ENCODE measurements at places on chromosomes 3 and 15. TPM values are rescaled to one million over a fixed set of nuclear protein-coding genes. Genes with fewer than 3 reads are reported as not detected.

CDHR4 gene
- not detected for total RNA-seq

SKOR1 gene
- total RNA-seq = 0.10 TPM

- no peak for DNase-seq
Observed at GRCh38 chr3:119359476-119360326, 65.5 kb downstream of the ARHGAP31 start.

DNA sequence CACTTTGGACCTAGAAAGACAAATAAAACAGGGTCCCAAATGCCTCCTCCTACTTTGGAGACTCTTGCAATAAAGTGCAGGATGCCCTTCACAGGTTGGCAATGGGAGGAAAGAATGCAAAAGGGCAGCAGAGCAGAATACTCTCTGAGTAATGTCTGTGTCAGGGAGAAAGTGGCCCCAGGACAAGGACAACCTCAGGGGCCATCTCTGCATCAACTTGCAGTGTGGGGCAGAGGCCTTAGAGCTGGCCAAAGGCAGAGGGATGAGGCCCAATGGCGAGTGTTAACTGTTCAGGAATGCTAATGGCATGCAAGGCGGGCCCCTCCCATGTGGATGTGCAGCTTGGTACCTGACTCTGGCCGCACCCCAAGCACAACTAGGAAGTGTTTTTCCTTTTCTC, 8.4 kb downstream of the UPK1B start:
- DNase-seq = no peak

- no peak for DNase-seq
Observed at GRCh38 chr15:89174476-89174875, 46.9 kb downstream of the RLBP1 start.

DNA sequence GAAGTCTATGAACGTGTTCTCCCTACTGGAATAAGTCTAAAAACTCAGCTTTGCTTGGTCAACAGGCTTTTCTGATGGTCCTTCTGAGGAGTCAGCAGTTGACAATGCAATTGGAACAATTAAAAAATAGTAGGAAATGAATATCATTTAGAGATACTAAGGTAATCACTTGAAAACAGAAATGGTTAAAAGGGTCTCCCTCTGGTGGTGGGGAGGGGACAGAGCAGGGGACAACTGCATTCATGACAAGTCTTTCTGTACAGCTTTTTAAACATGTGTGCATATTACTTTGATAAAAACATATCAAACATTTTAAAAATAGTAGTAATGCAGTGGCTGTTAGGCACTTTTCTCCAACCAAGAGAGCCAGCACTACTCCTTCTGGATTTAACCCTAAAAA, 119.9 kb upstream of the FHIT start:
- peak; percentile 10 for DNase-seq

SLC6A11 gene
- total RNA-seq = 34.5 TPM

GRCh38 chr3:10716964-10717363, 99.1 kb upstream of the SLC6A11 start:
- no peak for DNase-seq

TRIM42 gene
- not detected for total RNA-seq

ITIH1 gene
- 12.3 TPM for total RNA-seq

GRCh38 chr3:156605686-156606605, 51.0 kb upstream of the SSR3 start:
- no peak for DNase-seq

RASGRP1 gene
- total RNA-seq = not detected

- peak; percentile 14 for DNase-seq
Observed at GRCh38 chr3:47910777-47911440, 105.3 kb downstream of the MAP4 start.

MYLK gene
- 34.9 TPM for total RNA-seq

DNA sequence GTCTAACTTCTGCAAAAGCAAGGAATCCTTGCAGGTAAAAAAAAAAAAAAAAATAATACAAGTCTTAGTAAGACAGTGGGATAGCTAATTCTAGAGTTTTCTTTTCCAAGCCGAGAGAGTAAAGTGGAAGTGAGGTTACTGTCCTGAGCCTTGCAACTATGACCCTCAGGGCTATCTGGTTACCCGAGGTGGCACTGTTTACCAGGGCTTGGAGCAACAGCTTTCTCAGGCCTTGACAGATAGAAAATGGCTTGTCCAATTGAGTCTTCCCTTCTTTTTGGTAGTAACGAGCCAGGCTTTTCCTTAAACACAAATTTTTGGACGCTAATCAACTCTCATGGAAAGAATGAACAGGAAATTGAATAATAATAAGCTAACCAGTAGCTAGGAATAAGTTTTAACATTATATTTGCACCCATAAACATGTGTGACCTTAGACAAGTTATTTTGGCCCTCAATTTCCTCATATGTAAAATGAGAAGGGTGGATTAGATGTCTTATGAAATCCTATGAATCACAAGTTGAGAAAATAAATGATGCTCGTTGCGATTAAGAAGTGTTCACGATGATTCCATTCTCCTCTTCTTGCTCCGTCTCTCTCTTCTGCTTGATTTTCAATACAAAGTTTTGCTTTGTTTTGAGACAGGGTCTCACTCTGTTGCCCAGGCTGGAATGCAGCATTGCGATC, 236.9 kb upstream of the KBTBD8 start:
- DNase-seq = no peak

- no peak for DNase-seq
Observed at GRCh38 chr15:90031231-90031791, 30.2 kb downstream of the ZNF710 start.

DNA sequence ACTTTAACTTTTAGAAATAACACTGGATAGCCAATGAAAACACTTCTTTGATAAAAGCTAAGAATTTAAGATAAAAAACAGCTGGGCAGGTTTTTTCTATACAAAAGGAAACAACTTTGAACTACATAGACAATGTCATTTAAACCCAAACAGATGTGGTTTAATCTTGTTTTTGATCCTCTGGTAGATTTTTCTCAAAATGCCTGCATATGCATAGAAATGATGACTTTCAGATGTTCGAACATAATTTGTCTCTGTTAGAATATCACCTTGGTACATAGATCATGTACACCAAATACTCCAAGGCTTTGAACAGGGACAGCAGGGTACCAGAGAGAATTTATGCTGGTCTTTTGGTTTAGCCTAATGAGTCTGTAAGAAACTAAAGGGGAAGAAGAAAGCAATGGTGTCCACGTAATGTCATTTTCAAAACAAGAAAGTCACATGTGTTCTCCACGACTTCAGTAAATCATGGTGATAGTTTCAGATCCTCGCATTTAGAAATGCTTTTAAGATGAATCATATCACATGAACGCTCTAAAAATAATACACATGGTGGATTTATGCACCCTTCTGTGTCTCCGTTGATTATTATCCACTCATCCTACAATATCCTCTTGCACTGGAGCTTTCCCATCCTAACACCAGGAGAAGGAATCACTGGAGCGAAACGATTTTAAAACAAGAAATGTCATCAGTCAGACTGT, 160.1 kb upstream of the PDZRN3 start:
- DNase-seq = no peak

GPR149 gene
- total RNA-seq = not detected

- peak; percentile 20 for DNase-seq
Observed at GRCh38 chr3:154334973-154335420, 10.7 kb upstream of the DHX36 start.

SV2B gene
- total RNA-seq = not detected

- DNase-seq = no peak
Observed at GRCh38 chr15:71151081-71151480, 35.8 kb downstream of the THSD4 start.

DNA sequence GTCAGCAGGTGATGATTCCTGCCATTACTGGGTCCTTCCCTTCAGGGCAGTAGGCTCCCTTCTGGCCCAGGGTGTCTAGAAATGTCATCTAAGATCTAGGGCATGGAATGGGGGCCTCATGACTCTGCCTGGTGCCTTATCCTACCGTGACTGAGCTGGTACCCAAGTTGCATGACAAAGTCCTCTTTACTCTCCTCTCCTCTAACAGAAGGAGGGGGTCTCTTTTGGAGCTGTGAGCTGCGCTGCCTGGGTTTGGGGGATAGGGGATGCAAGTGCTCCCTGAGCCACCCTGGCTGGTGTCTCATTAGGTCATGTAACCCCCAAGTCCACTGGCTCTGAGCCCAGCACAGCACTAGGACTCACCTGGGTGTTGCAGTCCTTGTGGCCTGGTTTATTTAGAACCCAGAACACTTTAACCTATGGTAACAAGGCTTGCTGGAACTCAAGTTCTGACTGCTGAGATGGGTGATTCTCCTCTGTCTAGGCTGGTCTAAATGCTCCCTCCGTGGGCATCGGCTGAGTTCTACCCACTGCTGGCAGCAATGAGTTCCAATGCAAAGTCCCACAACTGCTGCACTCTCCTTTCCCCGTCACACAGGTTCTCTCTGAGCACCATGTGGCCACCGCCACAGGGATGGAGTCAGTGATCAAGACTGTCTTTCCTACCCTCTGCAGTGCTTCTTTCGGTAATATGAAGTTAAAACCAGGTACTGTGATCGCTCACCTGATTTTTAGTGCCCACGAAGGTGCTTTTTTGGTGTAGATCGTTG, 34.0 kb downstream of the XXYLT1 start:
- DNase-seq = no peak

DNA sequence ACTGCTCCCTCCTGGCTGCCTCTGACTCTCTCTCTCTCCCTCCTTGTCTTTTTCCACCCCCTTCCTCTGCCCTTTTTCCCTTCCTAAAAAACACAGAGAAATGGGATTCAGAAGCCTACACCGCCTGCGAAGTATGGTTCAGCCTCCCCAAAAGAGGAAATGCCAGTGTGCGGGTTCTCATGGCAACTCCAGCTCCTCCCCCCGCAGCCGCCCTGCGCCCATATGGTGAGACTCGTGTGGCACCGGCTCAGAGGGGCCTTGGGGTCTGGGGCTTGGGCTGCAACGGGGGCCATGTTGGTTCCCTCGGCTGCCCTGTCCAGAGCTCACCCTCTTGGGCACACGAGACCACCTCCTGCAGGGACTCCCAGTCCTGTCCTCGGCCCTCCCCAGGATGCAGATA, 23.6 kb upstream of the LINGO1 start:
- no peak for DNase-seq

Data from HepG2 (cell line).